Transverse colon (tissue), 4 donors: ENCODE measurements at places on chromosomes 11 and 22.

DNA sequence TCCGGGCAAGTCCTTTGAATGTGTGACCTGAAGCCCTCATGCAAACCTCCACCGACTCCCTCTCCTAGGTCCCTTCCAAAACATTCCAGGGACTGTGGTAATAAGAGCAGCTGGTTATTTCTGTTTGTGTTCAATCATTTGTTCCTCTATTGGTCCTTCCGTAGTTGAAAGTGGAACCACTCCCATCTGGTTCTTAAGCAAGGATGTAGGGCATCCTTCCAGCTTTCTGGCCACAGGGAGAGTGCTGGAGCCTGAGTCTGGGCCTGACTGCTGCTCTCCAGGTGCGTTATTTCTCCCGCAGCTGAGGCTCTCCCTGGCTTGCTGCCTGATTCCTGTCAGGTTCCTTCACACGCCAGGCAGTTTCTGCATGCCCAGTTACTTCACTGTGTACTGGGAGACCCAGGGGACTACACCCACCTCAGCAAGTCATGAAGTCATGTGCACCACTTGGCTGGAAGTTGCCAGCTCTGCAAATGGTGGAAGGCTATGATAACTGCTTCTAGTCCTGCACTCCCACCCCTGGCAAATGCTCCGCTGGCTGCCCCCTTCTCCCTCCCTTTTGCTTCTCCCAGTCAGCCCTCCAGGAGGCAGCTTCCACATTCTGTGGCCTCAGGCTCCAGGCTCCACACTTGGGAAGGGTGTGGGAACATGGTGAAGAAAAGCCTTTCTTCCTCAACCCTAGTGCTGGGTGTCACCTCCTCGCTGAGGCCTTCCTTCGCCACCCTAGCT lies 4.0 kb upstream of the ALX4 start:
- DNase-seq, result no peak
- no peak overlapping the region for H3K27ac ChIP-seq
- H3K36me3 ChIP-seq, result no peaks in the 10 kb centered on the region
- peaks cover 18% of the 10 kb centered on the region for H3K4me1 ChIP-seq

GRCh38 chr11:103228807-103229206 lies 119.6 kb downstream of the DYNC2H1 start:
- no peaks in the 10 kb centered on the region for H3K4me1 ChIP-seq
- no peak overlapping the region for H3K4me3 ChIP-seq
- no peak overlapping the region for H3K27ac ChIP-seq
- H3K27me3 ChIP-seq, result no peaks in the 10 kb centered on the region
- H3K36me3 ChIP-seq, result no peaks in the 10 kb centered on the region

- H3K4me1 ChIP-seq, result no peaks in the 10 kb centered on the region
- no peaks in the 10 kb centered on the region for H3K36me3 ChIP-seq
- no peak overlapping the region for H3K27ac ChIP-seq
- DNase-seq, result no peak
These were observed 177.3 kb upstream of the SORL1-AS1 start for GRCh38 chr11:121630041-121630440.

GRCh38 chr22:16932577-16932976 lies 75.4 kb downstream of the GAB4 start:
- no peaks in the 10 kb centered on the region for H3K4me1 ChIP-seq
- H3K27me3 ChIP-seq, result peaks cover 10% of the 10 kb centered on the region
- DNase-seq, result no peak
- H3K4me3 ChIP-seq, result no peak overlapping the region
- H3K36me3 ChIP-seq, result no peaks in the 10 kb centered on the region

DNA sequence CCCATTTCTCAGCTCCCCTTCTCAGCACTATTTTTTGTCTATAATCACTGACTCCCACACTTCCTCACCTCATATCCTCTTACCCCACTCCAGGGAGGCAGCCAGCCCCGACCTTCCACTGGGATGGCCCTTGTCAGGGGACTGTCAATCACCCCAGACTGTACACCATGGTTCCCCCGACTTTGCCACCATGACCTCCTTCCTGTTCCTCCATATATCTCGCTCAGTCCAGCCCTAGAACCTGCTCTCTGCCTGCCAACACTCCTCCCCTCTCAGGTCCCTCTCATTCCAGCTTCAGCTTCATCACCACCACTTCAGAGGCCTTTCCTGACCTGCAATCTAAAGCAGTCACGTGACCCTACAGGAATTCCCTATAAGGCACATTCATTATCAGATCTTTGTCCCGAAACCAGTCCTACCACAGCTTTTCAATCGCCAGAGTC lies 16.5 kb downstream of the PRPF19 start:
- H3K27ac ChIP-seq, result no peak overlapping the region
- DNase-seq, result no peak
- H3K4me1 ChIP-seq, result peaks cover 3% of the 10 kb centered on the region
- no peaks in the 10 kb centered on the region for H3K27me3 ChIP-seq
- no peaks in the 10 kb centered on the region for H3K36me3 ChIP-seq

DNA sequence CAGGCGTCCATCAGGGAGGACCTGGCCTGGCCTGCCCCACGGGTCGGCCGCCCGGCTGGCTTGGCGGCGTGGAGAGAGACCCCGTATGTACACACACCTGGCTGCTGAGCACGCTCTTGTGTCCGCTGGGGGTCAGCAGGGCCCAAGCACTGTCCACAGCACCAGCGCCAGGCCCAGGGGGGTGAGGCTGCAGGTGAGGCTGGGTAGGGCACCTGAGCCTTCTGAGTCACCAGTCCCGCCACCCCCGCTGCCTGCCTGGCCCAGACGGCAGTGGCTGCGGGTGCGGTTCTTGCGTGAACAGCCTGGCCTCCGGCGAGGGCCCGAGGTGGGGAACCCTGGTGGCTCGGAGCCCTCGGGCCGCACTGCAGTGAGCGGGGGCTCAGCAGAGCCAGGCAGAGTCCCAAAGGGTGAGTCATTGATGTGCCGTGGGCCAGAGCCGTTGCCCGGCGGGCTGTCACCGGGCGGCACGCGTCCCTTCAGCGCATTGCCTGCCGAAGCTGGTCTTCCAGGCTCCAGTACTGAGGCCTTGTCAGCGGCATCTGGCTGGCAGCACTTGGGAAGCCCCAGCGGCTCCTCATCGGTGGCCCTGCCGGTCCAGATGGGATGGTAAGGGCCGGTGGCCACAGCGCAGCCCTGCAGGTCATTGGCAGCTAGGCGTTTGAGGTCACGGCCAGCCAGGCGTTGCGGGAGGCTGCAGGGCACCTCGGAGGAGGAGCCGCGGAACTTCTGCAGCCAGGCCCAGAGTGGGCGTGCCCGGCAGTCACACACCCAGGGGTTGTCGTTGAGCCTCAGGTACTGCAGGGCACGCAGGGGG lies 26.3 kb downstream of the RTN4R start:
- no peaks in the 10 kb centered on the region for H3K36me3 ChIP-seq
- H3K4me3 ChIP-seq, result no peak overlapping the region
- no peaks in the 10 kb centered on the region for H3K4me1 ChIP-seq
- DNase-seq, result no peak
